NCI-H1092 (cell line): ENCODE measurements at places on chromosomes 12 and 14.

DNA sequence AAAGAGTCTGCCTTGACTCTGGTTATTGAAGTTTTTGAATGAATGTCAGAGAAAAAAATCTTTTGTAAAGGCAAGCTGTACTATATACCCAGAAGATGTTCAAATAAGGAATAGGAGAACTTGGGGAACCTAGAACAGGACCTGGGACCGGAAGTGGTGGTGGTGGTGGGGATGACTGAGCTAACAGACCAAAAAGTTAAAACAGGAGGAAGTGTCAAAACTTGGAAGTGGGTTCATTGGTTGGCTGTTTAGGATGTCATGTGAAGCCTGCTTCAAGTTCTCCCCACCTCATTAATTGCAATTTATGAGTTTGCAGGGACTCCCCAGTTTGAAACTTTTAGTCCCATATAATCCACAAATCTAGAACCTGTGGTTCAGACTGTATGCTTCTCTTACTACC is 26.2 kb downstream of the PLXNC1 start:
- DNase-seq: no peak

DNA sequence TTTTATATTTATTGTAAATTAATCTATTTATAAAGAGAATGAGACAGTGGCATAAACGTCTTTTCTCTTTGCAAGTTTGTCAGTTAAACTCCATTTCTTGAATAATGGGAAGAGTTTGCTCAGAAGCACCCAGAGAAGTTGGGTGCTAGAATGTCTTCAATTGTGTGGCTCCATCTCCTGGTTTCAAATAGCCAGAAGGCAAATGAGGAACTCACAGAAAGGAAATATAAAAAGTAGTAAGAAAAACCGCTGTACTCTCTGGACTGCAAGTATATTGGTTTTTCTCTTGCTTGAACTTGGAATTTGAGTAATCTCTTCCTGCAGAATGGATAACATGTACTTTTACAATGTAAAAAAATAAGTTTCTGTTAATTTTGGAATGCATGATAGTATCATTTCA is 217.5 kb downstream of the DPY19L2 start:
- DNase-seq: no peak

- DNase-seq: no peak
These were observed 169.8 kb upstream of the PLXNC1 start for GRCh38 chr12:93978553-93978952.

DNA sequence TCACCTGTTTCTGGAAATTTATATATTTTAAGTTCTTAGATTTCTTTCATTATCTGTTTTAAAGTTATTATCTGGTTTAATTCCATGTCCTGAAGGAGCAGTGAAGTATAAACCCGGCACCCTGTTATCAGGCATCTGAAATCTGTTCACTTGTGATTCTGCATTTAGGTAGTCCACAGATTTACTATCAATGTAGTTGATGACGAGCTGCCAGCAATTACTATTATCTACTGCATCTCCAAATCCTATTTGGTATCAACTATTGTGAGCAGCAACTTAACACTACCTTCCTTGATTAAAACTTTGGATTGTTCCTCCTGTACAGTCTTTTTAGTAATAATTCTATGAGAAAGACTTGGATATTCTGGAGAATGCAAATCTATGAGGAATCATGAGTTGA is 36.1 kb downstream of the PRORP start:
- DNase-seq: no peak

DNA sequence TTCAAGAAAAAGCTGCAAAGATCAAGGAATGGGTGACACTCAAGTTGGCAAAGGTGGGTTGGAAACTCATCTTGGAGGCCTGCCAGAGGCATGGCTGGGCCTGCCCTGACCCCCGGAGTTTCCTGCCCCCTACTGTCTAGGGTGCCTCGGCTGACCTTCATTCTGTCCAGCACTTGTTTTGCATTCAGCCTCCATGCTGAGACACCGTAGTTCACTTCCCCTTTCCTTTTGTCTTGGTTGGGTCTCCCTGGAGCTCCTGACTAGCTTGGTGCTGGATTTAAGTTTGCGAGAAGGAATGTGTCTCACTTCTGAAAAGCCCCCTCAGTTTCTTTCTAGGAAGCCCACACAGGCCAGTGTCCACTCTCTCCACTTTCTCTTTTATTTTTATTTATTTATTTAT is 26.5 kb downstream of the PLEKHH1 start:
- no peak for DNase-seq

- no peak for DNase-seq
These were observed 135.7 kb downstream of the TMEM132C start for GRCh38 chr12:128402486-128403243.

GRCh38 chr14:69573831-69574262 is 824 bp downstream of the CCDC177 start:
- DNase-seq: peak; percentile 66

- no peak for DNase-seq
These were observed 66.3 kb downstream of the MBIP start for GRCh38 chr14:36254020-36254624.

GRCh38 chr12:2693980-2694610 is 100.7 kb upstream of the FKBP4 start:
- DNase-seq: no peak

GRCh38 chr14:81363746-81364378 is 36.3 kb downstream of the STON2 start:
- no peak for DNase-seq

DNA sequence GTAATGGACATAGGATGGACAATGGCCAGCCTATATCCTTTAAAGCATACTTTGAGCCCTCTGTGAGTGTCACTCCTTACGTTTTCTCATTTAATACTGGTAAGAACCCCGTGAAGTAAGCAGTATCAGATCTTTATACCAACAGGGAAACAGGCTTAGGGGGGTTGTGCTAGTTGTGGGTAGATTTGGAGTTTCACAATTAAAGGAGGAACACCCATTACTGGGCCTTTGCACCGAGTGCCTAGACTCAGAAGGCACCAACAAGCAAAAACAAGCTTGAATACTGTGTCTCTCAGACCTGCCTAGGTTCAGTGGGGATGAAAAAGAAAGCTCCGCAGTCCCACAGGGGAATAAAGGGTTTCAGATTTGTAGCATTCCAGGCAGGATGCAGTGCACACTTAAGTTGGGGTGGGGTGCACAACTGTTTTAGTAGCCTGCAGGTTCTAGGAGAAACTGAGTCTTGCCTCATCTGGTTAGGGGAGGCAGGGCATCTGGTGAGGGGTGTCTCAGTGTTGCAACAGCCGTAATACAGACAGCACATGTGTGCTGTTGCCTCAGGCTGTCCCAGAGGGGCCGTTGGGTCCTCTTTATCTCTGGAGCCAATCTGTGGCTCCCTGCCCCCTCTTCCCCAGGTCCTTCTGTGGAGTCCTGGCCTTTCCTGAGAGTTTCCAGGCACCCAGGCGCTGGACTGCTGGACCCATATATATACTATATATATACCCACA is 51.2 kb downstream of the IRAK3 start:
- no peak for DNase-seq

DNA sequence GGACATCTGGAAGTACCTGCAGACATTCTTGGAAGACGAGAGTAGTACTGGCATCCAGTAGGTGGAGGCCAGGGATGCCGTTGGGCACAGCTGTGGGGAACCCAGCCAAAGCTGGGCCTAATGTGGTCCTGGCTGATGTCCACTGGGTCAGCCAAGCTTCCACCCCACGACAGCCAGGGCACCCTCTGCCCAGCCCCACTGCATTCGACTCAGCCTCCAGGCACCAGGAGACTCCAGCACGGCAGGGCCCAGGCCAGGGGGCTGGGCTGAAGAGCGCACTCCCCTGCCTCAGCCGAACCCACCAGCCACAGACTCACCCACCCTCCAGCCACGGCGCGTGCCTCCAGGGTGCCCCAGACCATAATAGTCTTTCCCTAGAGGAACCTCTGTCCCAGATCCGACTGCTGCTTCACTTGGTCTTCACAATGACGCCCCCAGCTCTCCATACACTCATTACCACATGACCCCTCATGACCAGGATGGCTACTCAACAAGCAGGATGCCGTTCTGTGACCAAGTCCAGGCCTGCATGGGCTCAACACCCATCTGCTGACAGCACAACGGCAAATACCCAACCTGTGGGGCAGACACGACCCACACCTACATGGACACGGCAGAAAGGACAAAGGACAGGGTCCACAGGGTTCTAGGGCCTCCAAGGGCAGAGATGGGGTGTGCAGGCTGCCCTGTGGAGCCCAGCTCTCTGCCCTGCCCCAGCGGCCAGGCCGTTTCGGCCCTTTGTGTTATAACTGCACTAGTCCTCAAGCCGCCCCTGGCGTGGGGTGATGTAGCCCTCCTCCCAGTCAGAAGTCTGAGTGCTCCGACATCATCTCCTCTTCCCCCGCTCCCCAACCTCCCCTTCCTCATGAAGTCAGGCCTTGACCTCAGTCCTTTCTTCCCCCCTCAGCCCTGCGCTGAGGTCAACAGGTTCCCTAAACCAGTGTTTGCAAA is 22.8 kb downstream of the ITPK1 start:
- no peak for DNase-seq

DNA sequence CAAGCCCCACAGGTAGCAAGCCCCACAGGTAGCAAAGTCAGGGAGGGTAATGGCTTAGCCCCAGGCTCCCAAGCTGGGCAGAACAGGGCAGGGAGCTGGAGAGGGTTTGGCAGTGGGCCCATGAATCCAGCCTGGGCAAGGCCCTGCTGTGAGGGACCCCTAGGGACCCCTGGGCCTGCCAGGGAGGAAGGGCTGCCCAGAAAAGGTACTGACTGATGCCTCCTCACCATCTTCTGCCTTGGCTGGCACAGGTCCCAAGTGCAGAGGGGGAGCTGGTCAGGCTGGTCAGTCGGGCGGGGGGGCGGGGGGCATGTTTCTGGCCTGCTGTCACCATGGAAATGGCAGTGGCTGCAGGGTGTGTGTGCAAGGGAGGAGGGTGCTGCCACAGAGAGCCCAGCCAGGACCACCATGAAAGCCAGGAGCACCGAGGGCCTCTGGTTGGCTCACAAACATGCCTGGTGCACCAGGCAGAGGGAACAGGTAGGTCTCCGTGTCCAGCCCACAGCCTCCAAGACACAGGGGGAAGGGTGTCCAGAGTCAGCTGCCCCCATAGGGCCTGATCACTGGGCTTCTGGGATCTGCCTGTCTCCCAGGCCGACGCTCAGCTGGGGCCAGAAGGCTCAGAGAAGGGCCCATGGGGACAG is 1.5 kb upstream of the CRIP2 start:
- peak; percentile 71 for DNase-seq

GRCh38 chr14:100800041-100800440 is 25.9 kb upstream of the MEG3 start:
- DNase-seq: no peak

DNA sequence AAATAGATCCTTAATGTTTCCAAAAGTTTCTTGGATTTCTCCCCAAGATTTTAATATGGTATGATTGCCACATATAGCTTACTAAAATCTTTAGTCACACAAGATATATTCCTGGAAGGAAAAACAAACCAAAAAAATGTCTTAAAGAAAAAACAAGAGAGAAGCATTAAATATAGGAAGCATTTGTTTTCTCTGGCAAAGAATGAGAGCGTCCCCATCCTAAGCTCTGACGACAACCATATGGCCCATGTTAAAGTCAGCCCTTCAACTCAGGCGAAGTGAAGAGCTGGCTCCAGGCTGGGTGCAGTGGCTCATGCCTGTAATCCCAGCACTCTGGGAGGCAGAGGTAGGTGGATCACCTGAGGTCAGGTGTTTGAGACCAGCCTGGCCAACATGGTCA is 35.6 kb downstream of the GCH1 start:
- no peak for DNase-seq

- DNase-seq: no peak
These were observed 61.3 kb downstream of the TRAF3 start for GRCh38 chr14:102838501-102838900.

GRCh38 chr14:98682726-98683125 is 589.3 kb downstream of the BCL11B start:
- DNase-seq: no peak

- DNase-seq: no peak
These were observed 34.0 kb downstream of the ALG10B start for GRCh38 chr12:38350342-38351174.

DNA sequence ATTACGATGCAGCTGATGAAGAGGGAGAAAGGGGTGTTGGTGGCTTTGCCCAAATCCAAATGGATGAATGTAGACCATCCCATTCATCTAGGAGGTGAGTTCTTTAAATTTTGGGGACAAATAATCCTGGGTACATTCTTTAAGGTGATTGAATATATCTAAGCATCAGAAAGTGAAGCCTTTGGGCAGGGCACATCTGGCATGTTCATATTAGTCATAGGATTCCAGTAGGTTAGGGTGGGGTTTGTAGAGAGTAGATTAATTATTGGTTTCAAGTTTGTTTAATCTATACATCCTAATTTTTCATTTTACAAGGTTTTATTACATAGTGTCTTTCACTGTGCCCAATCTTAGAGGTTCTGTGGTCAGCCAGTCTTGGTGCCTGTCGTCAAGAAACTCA is 23.4 kb downstream of the RNF10 start:
- DNase-seq: no peak

DNA sequence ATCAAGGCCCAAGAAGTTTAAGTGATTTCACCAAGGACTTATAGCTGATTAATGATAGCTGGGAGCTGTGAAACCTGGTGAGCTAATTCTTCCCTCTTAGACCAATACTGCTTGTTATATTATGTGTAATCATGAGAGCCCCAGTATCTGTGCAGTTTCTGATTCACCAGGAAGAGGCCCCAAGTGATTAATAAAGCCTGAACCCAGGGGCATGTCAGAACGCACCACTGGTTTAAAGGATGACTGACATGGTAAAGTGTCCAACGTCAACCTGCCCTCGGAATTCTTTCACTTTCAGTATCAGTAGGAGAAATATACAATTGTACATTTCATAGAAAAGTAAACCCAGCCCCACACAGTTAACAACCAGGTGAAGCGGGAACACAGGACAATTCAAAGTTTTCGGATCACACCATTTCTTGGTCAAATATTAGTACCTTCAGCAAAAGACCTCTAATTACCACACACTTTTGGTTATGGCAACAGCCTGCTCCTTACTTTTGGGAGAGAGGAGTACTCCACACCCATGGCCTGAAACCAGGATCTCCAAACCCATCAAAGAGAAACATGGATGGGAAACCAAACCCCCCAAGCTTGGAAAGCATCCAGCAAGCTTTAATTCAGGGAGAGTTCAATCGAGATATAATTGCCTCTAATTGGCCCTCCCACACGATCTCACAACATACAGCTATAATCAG is 28.5 kb downstream of the TMCC3 start:
- no peak for DNase-seq

DNA sequence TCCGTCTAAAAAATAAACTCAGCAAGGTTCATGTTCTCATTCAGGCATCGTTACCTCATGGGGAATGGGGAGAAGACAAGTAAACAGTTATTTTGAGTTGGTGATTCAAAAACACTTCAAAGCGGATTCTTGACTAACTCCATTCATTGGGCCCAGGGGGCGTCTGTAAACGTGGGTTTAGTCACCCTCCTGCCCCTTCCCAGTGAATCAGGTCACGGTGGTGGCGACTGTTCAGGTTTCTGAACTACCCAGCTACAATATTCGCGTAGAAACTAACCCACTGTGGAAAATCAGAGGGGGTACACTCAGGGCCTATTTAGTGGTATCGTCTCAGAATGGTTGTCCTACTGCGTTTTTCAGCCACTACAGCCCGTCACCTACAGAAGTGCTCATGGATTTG is 15.2 kb downstream of the OR6S1 start:
- DNase-seq: no peak

GRCh38 chr14:41986700-41987099 is 380.0 kb downstream of the LRFN5 start:
- no peak for DNase-seq
